ENCODE measurements at places on chromosomes 1 and 21.

DNA sequence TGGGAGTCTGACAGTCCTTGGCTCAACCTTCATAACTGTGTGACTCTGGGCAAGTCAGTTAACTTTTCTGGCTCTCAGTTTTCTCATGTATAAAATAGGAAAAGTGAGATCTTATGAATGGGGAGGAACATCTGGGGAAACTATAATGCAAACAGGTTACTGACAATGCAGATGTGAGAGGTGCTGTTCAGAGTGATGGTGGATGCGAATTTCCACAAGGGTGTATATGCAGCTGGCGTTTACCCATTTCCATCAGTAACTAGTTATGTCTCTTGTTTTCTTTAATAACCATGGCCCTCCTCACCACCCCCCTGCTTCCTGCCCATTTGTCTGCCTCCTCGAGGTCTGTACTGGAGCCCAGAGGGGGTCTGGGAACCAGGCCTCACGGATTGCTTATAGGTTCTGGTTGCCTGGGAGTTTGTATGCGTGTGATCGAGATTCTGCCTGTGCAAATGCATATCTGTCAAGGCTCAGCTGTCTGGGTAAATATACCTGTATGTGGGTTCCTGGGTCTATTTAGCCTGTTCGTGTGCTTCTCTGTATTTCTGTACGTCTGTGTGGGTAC is 44.4 kb downstream of the AHDC1 start:
- DNase-seq = no peak

DNA sequence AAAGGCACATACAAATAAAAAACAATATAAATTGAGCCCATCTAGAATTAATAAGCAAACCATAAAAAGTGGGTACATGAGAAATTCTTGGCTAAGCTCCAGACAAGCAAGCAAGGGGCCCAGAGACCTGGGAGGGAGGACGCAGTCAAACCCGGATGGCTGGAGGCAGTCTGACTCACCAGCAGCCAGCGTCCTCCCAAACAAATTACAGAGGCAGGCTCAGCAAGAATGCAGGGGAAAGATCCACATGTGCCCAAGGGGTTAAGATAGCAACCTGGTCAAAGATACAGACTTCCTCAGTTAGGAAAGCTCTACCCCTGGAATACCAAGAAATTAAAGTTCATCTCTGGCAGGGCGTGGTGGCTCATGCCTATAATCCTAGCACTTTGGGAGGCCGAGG is 7.4 kb upstream of the TIAM1 start:
- DNase-seq = no peak

- DNase-seq = no peak
These were observed 26.2 kb upstream of the SNX27 start for GRCh38 chr1:151585622-151586021.

DNA sequence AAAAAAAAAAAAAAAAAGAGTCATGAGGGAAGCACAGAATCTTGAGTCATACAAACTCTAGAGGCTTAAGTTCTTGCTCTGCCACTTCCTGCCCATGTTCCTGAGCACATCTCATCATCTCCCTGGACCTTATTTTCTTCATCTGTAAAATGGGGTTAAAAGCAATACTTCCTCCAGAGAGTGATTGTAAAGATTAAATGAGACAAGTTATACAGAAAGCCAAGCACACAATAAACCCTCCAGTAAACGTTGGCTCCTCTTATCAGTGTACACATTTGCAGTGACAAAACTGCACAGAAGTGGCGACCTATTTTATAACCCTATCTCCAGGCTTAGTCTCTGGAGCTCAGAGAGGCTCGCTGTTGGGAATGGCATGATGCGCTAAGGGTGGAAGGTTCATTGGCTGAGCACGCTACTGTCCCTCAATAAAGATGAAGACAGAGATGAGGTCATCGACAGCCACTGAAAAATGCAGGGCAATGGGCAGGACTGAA is 82.1 kb downstream of the RRAGC start:
- DNase-seq = no peak

DNA sequence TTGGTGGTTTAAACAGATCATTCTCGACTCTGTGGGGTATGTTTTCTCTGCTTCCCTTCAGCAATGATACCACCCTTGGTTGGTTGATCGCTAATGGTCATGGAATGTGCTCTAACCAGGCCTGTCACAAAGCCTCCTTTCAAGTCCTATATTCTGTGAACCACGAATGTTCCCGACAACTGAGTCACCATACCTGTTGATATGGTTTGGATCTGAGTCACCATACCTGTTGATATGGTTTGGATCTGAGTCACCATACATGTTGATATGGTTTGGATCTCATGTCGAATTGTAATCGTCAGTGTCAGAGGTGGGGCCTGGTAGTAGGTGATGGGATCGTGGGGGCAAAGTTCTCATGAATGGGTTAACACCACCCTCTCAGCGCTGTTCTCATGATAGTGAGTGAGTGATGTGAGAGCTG is 10.2 kb upstream of the CAMK2N1 start:
- DNase-seq = no peak

GRCh38 chr1:154324241-154324640 is 1.1 kb upstream of the ATP8B2 start:
- DNase-seq = no peak

- no peak for DNase-seq
These were observed 82.3 kb downstream of the HMCN1 start for GRCh38 chr1:185816460-185816859.

DNA sequence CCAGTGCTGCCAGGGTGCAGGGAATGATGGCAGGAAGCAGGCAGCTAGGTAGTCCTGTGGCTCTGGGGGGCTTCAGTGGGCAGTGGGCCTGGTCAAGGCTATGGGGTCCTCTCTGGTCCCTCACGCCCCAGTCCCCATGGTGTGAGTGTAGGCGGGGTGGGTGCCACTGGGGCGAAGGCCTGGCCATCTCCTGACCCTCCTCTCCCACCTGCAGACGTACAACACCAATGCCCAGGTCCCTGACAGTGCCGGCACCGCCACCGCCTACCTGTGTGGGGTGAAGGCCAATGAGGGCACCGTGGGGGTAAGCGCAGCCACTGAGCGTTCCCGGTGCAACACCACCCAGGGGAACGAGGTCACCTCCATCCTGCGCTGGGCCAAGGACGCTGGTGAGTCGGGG is 53.7 kb downstream of the ALPL start:
- no peak for DNase-seq

- DNase-seq = no peak
These were observed 65.5 kb downstream of the EPHB2 start for GRCh38 chr1:22776035-22776613.

Data from effector CD4-positive, alpha-beta T cell (primary cell).